ENCODE measurements at places on chromosomes 5 and 9.
A peak's percentile ranks its signal among the peaks of the same experiment; 100 is the strongest.

- DNase-seq = no peak
Observed at GRCh38 chr5:61837788-61838187, 468.2 kb upstream of the KIF2A start.

GRCh38 chr9:123028136-123028535 is 5.3 kb upstream of the GPR21 start:
- no peak for DNase-seq

GRCh38 chr5:172599204-172599567 is 41.9 kb upstream of the NEURL1B start:
- DNase-seq = no peak

- no peak for DNase-seq
Observed at GRCh38 chr5:41857989-41858388, 12.2 kb downstream of the OXCT1 start.

- no peak for DNase-seq
Observed at GRCh38 chr9:88950341-88951154, 40.7 kb upstream of the S1PR3 start.

DNA sequence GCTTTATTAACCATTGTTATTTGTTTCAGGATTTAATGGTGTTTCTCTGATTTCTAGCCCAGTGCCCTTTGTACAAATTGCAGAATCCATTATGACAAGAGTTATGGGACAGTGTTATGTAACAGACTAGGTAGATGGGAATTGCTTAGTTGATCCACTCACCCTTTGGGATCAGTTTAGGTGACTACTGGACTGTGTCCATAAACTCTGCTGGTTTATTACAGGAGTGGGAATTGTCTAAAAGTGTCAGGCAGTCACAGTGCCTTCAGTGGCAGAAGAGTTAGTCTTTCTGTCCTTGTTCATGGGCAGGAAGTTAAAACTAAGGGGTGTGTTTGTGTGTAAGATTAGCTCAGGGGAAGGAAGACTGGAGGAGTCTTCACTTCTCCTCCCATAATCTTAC is 29.3 kb downstream of the RCL1 start:
- no peak for DNase-seq

DNA sequence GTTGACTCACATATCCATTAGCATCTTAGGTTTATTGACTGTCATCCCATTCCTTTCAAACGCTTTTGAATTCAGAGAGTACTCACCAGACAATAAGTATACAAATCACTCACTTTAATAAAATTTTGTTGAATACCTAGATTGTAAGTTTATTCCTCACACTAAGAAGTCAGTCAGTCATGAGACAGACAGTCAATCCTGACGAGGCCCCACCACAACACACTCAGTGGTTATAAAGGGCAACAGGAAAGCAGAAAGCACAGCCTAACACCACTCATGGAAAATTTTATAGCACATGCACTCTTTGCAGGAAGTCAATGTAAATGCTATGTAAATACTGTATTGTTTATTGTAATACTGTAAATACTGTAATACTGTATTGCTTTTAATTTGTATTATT is 176.3 kb upstream of the PTGER4 start:
- no peak for DNase-seq

GRCh38 chr9:114742947-114743346 is 61.0 kb upstream of the TEX48 start:
- DNase-seq = no peak

DNA sequence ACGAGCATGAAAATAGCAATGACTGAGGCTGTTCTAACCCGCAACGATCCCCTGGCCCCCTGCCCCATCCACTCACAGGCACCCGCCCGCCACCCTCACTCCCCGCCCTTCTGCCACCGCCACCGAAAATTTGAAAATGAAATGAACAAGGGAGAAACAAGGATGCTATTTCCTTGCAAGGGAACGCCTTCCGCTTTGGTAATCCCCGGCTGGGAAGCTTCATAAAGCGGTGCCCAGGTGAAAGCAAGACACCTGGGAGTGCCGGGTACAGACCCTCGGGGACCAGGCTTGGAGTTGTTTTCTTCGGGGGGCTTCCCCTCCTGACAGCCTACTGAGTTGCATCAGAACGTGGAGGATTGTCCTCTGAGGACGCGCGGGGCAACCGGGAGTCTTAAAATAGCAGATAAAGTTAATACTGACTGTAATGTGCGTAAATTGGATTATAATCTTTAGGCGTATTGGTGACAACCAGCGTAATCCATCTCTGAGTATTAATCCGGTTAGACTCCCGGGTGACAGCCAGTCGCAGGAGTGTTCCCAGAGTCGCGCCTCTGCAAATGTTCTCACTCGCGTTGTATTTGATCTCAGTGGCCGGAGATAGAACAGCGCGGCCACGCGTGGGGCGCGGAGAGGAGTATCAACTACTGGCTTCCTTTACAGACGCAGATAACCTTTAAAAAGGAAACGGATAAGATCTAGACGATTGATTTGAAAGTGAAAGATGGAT is 885 bp upstream of the MLLT3 start:
- no peak for DNase-seq

GRCh38 chr9:7756088-7756487 is 43.5 kb downstream of the DMAC1 start:
- DNase-seq = no peak

GRCh38 chr5:44150075-44150723 is 239.0 kb downstream of the FGF10 start:
- no peak for DNase-seq

- DNase-seq = no peak
Observed at GRCh38 chr5:111840036-111840674, 83.2 kb upstream of the NREP start.

DNA sequence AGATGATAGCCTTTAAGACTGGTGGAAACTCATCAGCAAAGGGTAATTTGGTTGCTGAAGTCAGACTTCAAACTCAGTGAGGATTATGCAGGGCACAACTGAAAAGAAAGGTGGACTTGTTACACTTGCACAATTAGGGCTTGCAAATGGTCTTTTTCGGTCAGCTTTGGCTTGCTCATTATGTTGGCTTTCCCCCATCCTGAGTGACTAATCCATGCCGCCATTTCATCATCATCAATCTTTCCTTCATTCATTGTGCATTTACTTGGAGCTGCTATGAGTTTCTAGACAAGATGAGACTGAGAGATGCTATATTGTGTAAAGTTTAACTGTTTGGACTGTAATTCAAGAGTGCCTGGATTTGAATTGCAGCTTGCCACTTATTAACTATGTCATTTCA is 134.8 kb upstream of the PPP1R2B start:
- DNase-seq = no peak

GRCh38 chr5:79200573-79201183 is 35.3 kb upstream of the JMY start:
- peak; percentile 31 for DNase-seq

- DNase-seq = no peak
Observed at GRCh38 chr5:94360382-94361130, 257.8 kb downstream of the KIAA0825 start.

- no peak for DNase-seq
Observed at GRCh38 chr5:2220741-2221140, 338.0 kb upstream of the IRX4 start.

GRCh38 chr9:72012646-72013045 is 47.8 kb downstream of the C9orf57 start:
- DNase-seq = no peak

- no peak for DNase-seq
Observed at GRCh38 chr9:127963359-127964064, 17.3 kb downstream of the EEIG1 start.

GRCh38 chr5:98581112-98581997 is 192.1 kb upstream of the RGMB start:
- DNase-seq = no peak

DNA sequence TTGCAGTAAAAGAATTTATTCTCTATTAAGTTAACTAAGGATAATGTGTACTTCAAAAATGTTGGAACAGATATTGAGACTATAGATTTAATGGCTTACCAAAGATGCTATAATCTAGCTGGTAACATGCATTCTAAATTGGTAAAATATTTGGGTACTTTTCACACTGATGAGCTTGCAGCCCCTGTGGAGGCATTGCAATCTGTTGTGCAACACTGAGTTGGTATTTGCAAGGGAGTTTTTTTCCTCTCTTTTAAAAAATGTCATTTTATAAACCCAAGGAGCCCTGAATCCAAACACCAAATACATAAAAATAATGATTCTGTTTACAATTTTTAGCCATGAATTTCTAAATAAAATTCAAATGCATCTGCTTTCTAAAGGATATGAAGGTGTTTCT is 944.8 kb downstream of the DTWD2 start:
- no peak for DNase-seq

DNA sequence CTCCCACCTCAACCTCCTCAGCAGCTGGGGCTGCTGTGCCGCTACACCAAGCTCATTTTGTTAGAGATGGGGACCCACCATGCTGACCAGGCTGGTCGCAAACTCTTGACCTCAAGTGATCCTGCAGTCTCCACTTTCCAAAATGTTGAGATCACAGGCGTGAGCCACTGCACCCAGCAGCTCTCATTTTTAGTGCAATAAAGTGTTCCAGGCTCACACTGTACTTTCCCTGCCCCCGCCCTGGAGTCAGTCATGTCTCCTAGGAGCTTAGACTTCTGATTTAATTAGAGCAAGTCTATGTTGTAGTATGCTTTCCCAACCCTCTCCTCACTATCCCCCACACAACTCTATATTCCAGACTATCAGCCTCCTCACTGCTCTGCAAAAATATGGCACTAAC is 238.0 kb upstream of the ACTBL2 start:
- no peak for DNase-seq

DNA sequence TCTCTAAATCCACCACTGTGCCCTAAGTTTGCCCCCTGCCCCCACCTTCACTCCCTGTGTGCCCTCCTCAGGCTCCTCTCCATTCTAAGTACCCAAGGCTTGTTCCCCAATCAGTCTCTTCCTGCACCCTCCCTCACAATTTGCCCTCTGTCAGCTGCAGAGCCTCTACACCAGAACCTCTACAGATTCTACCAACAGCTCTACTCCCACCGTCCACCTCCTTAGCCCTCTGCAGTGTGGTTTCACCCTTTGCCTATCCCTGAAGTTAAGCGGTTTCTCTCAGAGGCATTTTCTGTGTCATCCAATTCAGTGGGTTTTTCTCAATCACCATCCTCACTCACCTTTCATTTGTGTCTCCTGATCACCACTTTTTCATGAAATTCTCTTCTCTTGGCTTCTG is 13.2 kb upstream of the ERAP2 start:
- no peak for DNase-seq

GRCh38 chr5:62284946-62285891 is 20.8 kb upstream of the KIF2A start:
- no peak for DNase-seq

DNA sequence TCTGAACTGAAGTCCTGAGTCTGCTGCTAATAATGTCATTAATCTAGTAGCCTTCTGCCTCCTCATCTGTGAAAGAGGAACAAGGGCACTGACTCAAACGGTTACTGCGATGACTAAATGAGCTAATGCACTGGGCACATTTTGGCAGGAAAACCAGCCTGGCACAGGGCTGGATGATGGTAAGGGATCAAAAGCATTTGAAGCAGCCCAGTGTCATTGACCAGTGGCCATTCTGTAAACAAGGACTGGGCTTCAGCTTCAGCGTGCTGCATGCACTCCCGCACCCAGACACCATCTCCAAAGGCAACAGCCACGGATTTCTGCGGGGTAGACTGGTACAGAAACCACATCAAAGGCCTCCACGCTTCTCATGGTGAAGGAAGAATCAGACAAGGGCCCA is 8.0 kb downstream of the GCNT4 start:
- DNase-seq = no peak

GRCh38 chr9:2741441-2742158 is 24.3 kb downstream of the KCNV2 start:
- DNase-seq = no peak

DNA sequence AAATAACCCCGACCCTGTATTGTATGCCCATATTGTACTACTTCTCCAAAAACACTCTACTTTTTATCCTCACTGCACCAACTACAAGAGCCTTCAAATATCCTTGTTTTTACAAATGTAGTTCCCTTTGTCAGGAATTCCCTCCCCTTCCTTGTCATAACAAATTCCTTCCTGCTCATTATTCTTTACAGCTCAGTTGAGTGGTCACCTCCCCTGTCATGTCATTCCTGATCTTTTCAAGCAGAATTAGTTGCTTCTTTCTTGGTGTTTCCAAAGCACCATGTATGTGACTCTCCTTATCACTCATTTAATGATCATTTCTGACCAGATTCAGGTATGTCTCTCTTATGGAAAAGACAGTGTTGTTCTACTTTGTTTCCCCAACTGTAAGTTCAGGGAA is 194.2 kb upstream of the SMC2 start:
- DNase-seq = no peak

- peak; percentile 13 for DNase-seq
Observed at GRCh38 chr9:85425153-85425611, 316.6 kb downstream of the AGTPBP1 start.

- DNase-seq = no peak
Observed at GRCh38 chr5:170353961-170354360, 35.2 kb downstream of the KCNMB1 start.

DNA sequence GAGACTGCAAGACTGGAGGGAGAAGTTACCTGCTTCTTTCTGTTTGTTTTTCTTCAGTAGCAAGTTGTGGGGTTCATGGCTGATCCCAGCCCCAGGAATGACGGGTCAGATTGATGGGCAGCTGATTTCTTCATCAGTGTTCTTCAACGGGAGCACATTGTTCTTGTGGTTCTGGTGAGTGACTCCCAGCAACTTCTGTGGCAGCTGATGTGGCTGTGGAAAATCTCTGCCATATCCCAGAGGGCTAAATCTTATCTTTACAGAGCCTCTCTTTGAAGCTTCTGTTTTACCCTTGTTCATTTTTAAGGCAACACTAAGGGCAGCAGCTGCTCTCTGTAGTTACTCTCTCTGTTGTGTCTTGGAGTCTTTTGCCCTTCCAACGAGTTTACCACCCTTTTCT is 710.3 kb downstream of the PRELID2 start:
- no peak for DNase-seq

DNA sequence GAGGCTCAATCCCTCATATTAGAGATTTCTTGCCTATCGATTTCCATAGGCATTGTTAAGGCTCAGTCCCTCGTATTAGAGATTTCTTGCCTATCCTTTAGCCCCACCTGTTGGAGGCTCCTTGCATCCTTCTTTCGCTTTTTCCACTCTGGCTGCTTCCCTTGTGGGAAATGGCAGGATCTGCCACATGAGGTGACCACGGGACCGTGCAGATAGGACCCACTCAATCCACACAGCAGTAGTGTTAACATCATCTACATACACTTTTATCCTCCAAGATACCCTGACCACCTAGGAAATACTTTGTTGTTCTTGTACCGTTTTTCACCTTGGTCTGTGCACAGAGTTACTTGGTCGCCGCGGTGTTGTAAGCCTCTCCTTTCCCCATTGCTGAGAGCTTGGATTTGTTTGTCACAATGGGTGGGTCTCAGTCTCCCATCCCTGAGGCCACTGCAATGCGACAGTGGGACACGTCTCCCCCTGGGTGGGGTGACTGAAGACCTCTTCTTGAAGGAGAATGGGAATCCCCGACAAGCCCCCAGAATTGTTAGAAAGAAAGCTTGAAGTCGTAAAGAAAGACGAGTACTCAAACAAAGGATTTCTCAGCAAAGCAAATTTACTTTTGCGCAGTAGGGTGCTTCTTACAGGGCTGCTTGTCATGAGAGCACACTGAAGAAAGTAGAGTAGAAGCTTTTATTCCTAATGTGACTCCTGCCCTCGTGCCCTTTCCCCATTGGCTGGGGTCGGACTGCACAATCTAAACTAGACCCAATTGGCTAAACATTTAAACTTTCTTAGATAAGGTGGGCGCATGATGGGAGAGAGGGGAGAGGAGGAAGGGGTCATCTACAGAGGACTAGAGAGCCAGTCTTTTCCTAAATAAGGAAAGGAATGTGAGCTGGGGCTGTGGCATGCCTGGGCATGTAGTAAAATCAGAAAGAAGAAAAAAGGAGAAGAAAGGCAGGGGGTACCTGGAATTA is 19.8 kb downstream of the IFT74 start:
- no peak for DNase-seq
